ENCODE measurements at places on chromosomes 7 and 10.

GRCh38 chr7:29496355-29497020, 67.1 kb upstream of the PRR15 start:
- DNase-seq, result no peak

GRCh38 chr7:5419539-5420066, 4.0 kb downstream of the TNRC18 start:
- DNase-seq, result no peak

DNA sequence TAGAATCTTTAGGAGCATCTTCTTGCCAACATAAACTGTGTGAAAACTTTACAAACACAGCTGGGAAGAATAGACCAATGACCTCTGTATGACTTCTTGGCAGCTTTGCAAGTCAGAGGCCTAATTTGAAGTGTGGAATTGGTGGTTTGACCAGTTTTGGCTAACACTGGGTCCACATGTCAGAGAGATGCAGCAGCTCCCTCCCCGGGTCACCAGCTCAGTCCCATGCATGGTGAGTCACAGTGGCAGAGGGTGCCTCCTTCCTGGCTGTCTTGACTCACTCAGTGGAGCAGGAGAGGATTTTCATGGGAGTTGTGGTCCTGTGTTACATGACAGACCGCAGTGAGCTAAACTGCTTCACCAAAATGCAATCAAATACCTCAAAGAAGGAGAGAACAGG, 8.2 kb upstream of the STARD3NL start:
- DNase-seq, result no peak

- no peak for DNase-seq
These were observed 413.5 kb upstream of the SEMA3D start for GRCh38 chr7:85600395-85600794.

- DNase-seq, result no peak
These were observed 991 bp upstream of the FAM204A start for GRCh38 chr10:118343115-118343514.

GRCh38 chr7:11988186-11988585, 156.2 kb upstream of the THSD7A start:
- DNase-seq, result no peak
